ENCODE measurements at places on chromosomes 7 and 10.

GRCh38 chr7:82605247-82605864 is 161.8 kb upstream of the CACNA2D1 start:
- no peak for DNase-seq

DNA sequence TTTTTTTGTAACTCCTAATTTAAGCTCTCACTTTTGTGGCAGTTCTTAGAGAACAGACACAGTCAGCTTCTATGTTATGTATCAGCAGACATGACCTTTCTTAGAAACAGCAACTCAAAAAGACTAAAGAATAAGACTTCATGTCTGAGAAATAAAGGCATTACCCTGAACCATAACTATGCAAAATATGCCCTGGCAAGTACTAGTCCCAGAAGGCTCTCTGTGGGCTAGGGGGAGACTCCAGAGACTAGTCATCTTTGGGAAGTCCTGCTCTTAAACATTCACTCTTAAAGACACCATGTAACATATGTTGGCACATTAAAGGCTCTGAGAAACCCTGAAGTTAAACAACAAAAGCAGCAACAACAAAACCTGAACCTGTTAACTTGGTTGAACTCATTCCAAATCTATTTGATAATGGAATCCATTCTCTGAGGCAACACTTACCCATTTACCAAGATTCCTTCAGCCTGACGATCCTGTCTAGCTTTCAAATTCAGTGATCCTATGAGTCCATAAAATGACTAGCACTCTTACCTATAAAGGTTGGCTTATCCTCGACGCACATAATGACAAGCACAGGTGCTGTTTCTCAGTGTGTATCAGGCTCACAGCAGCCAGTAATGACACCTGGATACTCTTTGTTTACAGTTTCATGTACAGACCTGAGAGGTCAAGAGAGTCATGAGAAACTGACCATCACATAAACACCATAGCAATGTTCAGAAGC is 62.3 kb downstream of the OSBPL3 start:
- DNase-seq = no peak

DNA sequence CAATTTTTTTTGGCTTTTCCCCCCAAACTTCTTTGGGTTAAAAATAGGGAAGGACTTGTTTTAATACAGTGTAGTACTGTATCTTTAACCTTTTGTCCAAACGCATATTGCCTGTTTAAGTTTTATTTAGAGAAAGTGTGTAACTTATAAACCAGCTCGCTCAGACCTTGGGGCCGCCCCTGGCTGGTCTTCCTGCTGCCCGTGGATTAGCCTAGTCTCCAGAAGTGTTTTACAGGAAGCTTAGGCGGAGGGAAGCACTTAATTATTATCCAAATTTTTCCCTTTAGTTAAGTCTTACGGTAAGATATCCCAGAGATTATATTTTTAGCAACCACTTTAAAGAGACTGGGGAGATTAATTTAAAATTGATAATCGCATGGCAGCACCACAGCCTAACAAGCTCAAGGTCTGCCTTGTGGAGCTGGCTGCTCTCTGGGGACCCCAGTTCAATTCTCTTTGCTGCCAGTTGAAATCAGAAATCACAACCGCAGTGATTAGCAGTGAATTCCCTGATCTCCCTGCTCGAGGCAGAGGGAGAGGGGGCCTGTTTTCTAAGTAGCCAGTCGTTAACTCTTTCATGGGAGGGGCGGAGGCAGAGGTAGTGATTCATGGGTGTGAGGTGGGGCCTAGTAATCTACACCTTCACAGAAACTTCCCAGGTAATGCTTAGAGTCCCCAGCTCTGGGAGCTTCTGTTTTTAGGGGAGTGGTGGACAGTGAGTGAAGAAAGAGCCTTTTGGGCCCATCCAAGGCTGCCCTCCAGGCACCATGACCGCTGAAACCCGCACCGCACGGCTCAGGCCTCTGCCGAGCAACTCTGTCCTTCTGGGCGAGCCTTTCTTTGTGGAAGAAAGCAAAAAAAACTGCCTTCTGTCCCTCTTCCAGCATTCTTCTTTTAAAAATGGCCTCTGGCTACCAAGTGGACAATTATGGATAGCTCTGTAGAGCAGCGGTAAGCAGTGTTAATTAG is 548.7 kb upstream of the GALNT17 start:
- no peak for DNase-seq

GRCh38 chr10:71697938-71698709 is 21.5 kb downstream of the C10orf105 start:
- no peak for DNase-seq

- DNase-seq = no peak
These were observed 9.9 kb downstream of the BAZ1B start for GRCh38 chr7:73512018-73512780.

DNA sequence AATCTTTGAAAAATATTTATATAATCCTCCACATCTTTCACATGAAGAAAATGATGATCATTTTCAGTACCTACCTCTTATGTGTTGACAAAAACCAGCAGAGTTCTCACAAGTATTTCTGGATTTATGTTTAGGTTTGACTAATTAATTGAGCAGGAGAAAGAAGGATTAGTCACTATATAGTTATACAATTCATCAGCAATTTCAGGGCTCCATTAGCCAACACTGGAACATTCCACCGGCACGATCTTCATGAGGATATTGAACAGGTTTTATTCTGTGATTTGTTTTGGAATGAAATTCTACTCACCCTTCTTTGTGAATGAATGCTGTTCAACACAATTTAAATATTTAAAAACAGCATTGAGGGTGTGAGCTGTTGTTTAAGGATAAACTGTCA is 163.2 kb downstream of the SEM1 start:
- DNase-seq = no peak

DNA sequence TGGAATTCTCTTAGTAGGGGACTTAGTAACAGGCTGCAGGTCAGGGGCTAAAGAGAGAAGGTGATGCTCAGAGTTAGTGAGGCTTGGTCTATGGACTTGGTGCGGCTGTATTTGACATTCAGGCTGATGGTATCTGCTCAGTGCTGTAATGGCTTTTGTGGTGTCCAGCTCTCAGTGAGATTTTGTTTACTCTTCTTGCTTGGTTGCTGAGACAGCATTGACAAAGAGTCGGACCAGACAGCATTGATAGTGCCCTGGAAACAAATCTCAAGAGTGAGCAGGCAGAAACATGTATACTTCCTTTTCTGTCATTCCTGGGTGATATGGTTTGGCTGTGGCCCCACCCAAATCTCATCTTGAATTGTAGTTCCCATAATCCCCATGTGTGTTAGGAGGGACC is 202.0 kb downstream of the STK31 start:
- DNase-seq = no peak

GRCh38 chr10:62399211-62399610 is 25.0 kb downstream of the ZNF365 start:
- no peak for DNase-seq

DNA sequence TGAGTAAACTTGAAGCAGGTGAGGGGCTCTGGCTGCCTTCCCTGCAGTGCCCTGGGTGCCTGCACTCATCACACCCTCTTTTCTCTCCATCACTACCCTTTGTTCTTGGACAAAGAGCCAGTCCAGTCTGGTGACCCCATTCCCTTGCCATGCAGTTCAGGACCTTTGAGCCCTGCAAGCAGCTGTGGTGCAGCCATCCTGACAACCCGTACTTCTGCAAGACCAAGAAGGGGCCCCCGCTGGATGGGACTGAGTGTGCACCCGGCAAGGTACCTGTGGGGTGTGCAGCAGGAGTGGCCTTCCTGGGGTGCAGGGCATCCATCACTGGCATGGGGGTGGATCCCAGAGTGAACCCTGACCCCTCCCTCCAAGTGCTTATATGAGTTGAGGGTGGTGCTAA is 48.7 kb downstream of the TBATA start:
- DNase-seq = no peak

DNA sequence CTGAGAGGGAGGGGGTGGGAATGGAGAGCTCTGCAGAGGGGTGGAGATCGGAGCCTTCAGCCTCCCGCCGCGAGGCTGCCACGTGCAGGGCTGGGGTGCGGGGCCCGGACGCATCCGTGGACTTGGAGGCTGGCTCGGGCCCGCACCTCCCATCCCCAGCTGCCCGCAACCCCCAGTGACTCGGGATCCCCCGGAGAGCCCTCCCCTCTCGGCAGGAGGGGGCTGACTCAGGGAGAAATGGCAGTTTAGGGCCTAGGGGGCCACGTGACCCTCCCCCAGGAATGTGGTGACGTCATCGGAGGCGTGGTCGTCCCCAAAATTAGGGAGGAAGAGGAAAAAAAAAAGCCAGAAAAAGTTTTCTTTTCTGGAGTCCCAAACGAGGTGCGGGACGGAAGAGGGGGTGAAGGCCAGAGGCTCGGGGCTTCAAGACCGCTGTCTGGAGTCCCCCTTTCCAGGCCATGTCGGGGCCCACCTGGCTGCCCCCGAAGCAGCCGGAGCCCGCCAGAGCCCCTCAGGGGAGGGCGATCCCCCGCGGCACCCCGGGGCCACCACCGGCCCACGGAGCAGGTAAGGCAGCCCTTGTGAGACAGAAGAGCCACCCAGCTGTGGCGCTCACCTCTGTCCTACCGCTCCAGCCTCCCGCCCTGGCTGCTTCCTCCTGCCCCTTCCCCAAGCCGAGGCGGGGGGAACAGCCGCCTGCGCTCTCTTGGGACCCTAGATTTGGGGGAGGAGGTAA is at the start of gene TRIP6:
TSS of gene TRIP6 (plus strand) at position 348 of the 736 bp plus-strand sequence. CDS start at position 459, 111 bp downstream.
- DNase-seq = peak; percentile 44

- DNase-seq = no peak
These were observed 1043.5 kb upstream of the SORCS1 start for GRCh38 chr10:108208038-108208437.

- no peak for DNase-seq
These were observed 16.3 kb upstream of the INMT start for GRCh38 chr7:30735631-30736030.

GRCh38 chr10:70448236-70448635 is 6.8 kb upstream of the NODAL start:
- DNase-seq = no peak

- no peak for DNase-seq
These were observed 363.4 kb upstream of the PFKP start for GRCh38 chr10:2703953-2704352.

DNA sequence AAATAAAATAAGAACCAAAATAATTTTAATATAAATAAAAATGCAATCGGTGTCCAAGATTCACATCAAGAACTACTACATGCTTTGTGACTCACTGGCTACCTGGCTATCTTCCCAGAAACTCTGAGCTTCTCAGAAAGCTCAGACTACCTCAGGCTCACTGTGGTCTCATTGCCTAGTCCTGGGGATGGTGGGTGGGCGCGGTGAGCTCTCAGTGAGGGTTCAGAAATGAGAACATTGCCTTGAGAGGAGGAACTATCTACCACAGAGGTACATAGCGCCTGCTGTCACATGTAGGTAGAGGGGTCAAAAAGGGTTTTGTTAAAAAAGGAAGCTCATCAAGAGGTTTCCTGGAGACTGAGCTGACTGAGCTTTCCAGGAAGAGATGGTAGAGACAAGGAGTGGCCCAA is 108.0 kb downstream of the WDFY4 start:
- no peak for DNase-seq

DNA sequence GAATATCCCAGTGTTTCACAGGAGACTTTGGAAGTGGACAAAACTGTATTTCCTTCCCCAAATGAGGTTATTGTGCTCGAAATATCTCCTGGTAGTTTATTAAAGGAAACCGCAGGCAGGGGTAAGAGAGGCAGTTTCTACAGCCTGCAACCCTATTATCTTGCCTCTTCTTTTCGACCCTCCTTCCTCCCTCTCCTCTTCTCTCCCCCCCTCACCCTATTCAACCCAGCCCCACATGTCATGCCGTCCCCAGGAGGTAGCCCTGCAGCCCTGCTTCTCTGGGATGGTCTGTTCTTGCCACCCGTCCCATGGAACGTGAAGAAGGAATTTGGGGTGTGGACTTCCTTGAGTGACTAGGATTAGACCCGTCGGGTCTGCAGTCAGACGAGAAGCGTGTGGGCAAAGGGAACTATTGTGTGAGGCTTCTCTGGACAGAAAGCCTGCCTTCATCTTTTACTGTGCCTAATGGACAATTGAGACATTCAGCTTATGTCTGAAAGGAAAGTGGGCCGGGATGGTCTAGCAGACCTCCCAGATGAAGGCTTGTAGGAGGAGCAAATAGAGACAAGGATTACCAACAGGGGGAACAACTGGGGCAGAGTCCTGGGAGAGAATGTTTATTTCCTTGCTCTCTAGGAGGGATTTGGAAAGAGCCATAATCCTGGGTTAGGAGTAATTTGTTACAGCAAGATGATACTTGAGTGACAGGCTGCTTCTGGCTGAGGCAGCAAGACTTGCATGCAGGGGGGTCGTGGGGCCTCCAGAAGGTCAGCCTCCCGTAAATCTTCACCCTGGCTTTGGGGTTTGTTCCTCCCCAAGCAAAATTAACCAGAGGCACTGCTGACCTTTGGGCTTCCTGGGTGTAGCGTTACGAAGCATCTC is 77.8 kb downstream of the TCF7L2 start:
- no peak for DNase-seq

- no peak for DNase-seq
These were observed 136.1 kb downstream of the ATE1 start for GRCh38 chr10:121791761-121792160.

GRCh38 chr7:138125598-138126111 is 49.4 kb downstream of the AKR1D1 start:
- no peak for DNase-seq

- no peak for DNase-seq
These were observed 278.6 kb downstream of the ARHGAP12 start for GRCh38 chr10:31650010-31650409.

GRCh38 chr10:22023508-22023907 is 20.0 kb upstream of the DNAJC1 start:
- DNase-seq = no peak

GRCh38 chr10:73648975-73649829 is 6.6 kb downstream of the SYNPO2L start:
- DNase-seq = no peak

- no peak for DNase-seq
These were observed 338.8 kb upstream of the AUTS2 start for GRCh38 chr7:69259445-69259844.

GRCh38 chr7:70568674-70569334 is 563.1 kb upstream of the GALNT17 start:
- no peak for DNase-seq

- DNase-seq = no peak
These were observed 41.6 kb downstream of the SLC16A9 start for GRCh38 chr10:59668096-59668495.

DNA sequence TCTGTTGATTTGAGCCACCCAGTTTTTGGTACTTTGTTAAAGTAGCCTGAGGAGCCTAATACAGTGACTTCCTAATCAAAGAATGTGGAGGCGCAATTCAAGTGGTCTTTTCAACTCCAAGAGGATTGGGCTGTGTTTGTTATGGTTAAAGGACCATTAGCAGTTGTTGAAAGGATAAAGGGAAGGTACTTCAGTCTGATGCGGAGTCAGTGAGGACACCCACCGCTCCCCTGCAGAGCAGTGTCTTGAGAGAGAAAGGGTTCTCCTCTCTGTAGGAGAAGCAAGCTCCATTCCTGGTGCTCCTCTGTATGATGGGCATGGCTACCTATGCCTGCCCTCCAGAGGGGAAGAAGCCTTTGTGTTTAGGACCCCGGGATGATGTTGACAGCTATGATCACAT is 590.6 kb upstream of the C7orf33 start:
- DNase-seq = no peak

- DNase-seq = no peak
These were observed 20.9 kb upstream of the CYP51A1 start for GRCh38 chr7:92155108-92155739.

- no peak for DNase-seq
These were observed 34.0 kb downstream of the AHCYL2 start for GRCh38 chr7:129258649-129259389.

Data from activated T-helper 1 cell treated with anti-CD3 and anti-CD28 coated beads, Interleukin-2, amount 50 U/mL, for 16 hours (primary cell).